Tibial artery (tissue), 4 donors: ENCODE measurements at places on chromosomes 7 and 10.

DNA sequence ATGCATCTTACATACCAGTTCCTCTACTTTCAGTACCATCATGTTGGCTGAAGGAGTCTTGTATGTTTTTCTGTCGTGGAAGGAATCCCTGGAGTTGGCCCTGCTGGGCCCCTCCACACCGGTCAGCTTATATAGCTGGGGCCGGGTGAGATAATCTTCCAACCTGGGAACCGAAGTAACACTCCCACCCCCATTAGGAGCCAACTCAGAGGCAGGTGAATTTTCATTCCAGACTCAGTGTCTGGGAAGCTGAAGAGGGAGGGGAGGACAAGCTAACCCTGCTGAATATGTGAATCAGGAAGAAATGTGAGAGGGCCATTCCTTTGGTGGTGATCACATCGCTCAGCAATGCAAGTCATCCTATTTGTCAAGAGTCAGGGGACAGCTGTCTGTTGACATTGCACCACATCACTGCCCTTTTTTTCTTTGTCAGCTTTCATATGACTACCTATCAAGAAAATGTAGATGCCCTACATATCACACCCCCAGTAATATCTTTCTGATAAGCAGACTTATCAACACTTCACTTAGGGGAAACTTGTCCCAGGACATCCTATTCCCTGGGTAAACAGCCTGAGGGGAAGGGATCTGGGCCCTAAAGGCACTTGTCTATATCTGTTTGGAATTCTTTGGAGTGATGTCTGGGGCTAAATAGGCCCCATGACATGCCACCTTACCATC is at the start of gene ANKRD1:
Gene ANKRD1 (minus strand): TSS at position 102 of the 681 bp plus-strand sequence. CDS start 60 bp downstream, at position 42.
- DNase-seq = no peak

DNA sequence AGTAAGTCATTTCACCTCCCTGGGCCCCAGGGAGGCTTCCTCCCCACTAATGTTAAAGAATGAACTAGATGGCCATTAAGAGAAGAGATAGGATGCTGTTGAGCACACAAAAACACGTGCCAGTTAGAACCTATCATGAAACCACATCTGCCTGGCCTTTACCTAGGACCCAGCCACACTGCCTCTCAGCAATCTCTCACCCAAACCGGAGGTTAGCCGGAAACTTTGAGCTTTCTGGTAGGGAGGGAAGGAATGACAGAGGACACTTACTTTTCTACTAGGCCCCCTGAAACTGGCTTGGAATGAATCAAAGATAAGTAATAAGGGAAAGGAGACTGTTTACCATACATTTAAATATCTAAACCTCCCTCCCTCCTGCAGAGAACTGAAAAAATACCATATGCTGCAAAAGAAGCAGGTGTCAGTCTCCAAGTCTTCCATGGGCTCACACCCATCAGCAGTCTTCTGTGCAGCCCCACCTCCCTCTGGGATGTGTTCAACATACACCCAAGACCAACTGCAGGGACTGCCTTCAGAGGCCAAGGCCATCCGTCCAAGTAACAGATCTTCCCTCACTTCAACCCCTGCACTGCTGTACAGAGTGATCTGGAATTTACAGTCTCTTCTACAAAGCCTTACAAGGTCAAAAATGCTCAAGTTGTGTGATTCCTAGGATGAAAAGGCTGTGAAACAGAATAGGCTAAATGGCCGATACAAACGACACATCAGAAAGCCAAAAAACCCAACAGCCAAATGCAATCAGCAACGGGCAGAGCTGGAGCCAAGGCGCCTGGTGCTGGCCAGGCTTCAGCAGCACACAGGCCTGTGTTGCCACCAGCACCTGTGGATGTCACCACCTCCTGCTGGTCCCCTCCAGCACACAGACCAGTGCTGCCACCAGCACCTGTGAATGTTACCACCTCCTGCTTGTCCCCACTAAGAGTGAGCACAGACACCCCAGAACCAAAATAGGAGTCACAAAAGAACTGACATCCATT is 42.4 kb downstream of the SORBS1 start:
- no peak for DNase-seq

DNA sequence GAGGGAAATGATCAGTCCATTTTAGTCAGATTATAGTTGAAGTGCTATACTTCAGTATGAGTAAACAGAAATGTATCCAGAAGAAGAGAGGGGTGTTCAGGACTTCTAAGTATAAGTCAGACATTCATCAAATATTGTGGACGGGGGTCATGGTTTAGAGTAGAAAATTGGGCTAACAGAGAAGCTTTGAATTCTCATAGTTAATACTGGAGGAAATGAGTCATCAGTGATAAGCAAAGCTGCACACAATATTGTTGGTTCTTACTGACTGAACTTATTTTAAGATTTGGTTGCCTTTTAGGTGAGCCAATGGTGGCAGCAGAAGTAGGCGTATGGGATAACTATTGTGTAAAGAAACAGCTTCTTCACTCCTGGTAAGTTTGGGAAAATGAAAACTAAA is 1.7 kb upstream of the SUMF2 start:
- DNase-seq = no peak

GRCh38 chr7:7210475-7211237 is 28.3 kb downstream of the C1GALT1 start:
- no peak for DNase-seq

GRCh38 chr7:116307253-116307652 is 96.9 kb downstream of the TES start:
- no peak for DNase-seq

DNA sequence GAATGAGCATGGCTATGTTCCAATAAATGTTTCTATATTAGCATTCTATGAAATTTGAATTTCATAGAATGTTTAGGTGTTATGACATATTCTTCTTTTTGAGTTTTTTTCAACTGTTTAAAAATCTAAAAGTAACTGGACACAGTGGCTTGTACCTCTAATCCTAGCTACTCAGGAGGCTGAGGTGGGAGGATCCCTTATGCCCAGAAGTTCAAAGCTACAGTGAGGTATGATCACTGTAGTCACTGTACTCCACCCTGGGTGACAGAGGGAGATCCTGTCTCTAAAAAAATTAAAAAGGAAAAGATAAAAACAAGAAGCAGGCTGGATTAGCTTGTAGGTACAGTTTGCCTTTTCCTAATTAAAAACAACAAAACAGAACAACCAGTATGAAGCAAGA is 95.1 kb downstream of the NRBF2 start:
- DNase-seq = no peak

DNA sequence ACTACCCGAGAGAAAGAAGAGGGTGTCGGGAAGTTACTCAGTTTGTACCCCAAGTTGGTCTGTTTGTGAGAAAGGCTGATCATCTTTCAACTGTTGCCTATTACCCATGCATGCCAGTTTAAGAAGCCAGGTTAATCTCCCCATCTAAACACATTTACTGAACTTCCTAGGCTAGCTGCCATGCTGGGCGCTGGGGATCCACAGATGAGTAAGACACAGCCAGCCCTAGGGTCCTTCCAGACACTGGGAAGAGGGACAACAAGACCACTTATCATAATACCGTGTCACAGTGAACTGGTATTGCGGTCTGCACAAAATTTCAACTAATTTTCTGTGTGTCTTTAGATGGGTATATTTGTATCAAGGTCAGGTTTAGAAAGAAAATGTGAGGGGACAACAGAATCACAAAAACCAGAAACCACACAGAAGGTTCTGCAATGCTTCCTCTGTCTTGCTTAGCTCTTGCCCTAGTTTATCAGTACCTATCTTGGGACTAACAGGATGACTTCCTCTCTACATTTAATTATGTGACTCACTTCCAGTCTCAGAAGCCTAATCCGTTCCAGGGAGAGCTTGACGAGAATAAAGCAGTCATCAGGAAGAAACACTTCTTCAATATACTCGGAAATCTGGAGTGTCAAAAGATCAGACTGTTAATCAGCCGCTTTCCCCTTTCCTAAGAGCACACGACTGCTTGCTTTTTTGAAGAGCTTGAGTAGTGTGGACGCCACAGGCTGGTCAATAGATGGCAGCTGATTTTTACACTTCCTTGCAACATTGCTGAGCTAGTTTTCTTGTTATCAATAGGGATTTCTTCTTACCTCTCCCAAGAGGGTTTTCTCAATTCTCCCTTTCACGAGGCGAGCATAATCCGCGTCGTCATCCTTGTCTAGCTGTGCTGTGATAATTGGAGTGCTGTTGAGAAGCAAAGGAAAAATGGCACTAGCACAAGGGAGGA is 45.7 kb downstream of the POLR3A start:
- peak; percentile 34 for DNase-seq

DNA sequence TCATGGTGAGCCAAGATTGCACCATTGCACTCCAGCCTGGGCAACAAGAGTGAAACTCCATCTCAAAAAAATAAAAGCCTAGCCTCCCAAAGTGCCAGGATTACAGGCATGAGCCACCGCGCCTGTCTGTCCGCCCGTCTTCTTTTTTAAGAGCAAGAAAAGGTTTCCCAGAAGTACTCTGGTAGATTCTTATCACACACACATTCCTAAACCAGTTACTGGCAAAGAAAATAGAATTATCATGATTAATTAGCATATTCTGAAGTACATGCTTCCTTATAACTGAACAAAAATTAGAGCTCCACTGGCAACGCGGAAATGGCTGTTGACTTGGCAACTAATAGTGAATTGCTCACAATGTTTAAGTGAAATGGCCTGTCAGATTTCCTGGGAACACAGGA is 87.0 kb downstream of the ADK start:
- no peak for DNase-seq

- no peak for DNase-seq
Measured at GRCh38 chr7:155835446-155836215, 23.4 kb upstream of the SHH start.

- DNase-seq = no peak
Measured at GRCh38 chr7:135936497-135937217, 40.5 kb downstream of the MTPN start.

GRCh38 chr10:61941202-61941681 is 39.7 kb downstream of the ARID5B start:
- no peak for DNase-seq

GRCh38 chr10:63143987-63144386 is 10.9 kb downstream of the NRBF2 start:
- no peak for DNase-seq

DNA sequence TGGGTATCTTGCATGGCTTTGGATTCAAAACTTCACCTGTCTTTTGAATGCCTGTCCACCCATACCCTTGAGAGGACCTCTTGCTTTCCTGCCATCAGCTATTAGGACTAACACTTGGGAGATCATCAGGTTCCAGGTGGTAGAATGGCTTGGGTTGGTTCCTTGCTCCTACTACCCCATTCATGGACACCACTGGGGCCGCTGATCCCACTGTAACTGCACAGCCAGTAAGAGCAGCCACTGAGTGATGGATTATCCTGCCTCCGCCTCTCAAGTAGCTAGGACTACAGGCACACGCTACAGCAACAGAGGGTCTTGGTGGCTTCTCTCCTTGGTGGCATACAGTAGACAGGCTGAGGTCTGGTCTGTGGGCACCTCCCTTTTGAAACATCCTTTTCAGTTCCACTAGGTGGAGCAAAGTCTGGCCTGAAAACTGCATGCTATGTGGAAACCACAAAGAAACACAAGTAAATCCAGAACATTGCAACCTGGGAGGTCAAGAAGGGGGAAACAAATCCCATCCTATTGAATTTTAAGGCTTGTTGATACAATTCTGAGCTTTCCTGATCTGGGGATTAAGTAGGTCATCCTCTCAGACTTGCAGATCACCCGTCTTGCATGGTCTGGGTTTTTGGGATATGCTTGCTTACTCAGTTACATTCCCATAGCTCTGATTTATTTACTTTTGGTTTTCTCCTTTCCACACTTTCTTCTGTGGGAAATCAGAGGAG is 9.4 kb downstream of the WBP1L start:
- no peak for DNase-seq

DNA sequence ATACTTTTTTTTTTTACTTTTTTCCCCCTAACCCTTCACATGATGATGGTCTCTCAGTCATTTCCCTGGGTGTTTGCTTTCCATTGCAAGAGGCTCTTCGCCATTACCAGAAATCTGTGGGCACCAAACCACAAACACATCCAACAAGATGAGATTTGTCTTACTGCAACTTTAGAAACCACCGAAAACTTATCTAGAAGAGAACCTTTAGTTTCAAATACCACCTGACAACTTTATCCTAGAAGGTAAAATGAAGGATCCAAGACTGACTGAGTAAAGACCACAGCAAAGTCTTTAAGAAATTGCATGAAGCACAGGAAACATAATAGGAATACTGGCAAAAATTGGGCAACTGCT is 363.3 kb upstream of the MBL2 start:
- no peak for DNase-seq

- DNase-seq = no peak
Measured at GRCh38 chr7:21044384-21044783, 257.7 kb upstream of the SP8 start.

- DNase-seq = peak; percentile 59
Measured at GRCh38 chr10:132522521-132523411, 14.8 kb upstream of the INPP5A start.

DNA sequence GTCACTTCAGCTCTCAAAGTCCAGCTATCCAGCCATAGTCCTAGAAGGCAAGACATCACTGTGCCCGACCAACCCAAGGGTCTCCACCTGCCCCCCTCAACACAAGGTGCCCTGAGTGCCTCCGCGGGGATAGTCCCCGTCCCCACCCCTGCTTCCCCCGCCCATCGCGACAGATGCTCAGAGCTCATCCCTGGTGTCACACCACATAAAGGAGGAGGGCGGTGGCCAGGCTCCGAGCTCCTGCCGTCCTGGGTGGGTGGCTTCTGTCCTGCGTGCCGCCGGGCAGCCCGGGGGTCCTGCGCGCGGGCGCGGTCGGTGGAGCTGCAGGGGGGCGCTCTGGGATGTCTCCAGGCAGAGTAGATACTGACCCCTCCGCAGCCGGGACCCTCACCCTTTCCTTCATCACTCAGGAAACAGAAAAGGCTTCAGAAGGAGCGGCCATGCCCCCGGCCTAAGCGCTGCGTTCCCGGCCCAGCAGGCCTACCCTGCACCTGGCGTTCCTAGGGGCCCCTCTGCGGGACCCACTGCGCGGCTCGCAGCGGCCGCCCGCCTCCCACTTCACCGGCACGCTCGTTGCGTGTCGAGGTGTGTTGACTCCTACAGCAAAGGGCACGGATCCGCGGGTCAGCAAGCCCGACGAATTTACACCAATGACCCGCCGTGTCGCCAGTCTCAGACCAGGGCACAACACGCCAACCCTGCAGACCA is 53.4 kb downstream of the ALOX5 start:
- DNase-seq = no peak

GRCh38 chr7:16801111-16801542 is 3.7 kb downstream of the AGR2 start:
- no peak for DNase-seq

GRCh38 chr10:110771486-110771885 is 100.2 kb upstream of the PDCD4 start:
- no peak for DNase-seq

DNA sequence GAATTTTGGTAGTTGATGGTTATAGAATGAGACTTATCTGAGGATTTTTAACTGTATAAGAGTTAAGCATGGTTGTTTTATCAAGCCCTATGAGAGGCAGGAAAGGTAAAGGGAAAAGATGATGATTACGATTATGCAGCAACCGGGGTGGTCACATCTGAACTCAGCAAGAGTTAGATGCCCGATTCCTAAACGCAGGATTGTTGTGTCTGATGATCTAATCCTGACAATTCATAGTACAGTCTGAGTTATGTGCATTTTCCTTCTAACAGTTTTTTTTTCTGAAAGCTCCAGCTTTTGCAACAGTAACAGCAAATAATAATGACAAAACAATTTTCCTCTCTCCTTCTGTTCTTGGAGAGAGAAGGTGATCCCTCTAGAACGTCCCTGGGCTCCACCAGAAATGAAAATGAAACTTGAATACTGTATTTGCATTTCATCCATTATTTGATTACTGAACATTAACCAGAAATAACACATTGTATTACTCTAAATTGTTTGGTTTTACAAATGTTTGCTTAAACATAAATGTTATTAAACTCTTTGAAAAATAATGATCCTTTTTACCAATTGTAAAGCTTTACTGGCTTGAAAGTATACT is 176.5 kb upstream of the CCDC6 start:
- no peak for DNase-seq
